ENCODE measurements at places on chromosomes 11 and 22.
A peak's percentile ranks its signal among the peaks of the same experiment; 100 is the strongest.

GRCh38 chr11:79195209-79195608 lies 245.6 kb downstream of the TENM4 start:
- no peak for DNase-seq

- DNase-seq, result no peak
These were observed 9.3 kb upstream of the WBP2NL start for GRCh38 chr22:41989246-41989645.

DNA sequence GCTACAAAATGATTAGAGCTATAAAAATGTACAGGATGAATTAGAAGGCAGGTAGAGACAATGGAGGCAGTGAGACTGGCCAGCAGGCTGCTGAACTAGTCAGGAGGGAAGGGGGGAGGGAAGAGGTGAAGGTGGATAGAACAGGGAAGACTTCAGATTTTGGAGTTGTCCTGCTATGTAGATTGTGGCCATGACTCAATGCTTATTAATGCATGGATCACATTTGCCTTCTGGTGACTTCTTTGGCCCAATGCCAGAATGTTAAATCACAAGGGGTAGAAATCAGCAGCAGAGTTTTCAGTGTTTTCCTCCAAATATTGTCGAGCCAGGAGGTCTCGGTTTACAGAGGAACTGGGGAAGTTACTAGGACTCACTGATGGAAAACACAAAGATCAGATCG lies 346.6 kb downstream of the AASDHPPT start:
- no peak for DNase-seq

DNA sequence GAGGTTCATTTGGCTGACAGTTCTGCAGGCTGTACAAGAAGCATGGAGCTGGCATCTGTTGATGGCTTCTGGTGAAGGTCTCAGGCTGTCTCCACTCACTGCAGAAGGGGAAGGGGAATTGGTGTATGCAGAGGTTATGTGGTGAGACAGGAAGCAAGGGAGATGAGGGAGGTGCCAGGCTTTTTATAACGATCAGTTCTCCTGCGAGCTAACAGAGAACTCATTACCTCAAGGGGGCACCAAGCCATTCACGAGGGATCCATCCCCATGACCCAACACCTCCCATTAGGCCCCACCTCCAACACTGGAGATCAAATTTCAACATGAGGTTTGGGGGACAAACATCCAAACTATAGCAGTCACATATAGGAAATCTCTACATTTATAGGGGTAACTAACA lies 38.7 kb upstream of the E2F8 start:
- DNase-seq, result no peak

DNA sequence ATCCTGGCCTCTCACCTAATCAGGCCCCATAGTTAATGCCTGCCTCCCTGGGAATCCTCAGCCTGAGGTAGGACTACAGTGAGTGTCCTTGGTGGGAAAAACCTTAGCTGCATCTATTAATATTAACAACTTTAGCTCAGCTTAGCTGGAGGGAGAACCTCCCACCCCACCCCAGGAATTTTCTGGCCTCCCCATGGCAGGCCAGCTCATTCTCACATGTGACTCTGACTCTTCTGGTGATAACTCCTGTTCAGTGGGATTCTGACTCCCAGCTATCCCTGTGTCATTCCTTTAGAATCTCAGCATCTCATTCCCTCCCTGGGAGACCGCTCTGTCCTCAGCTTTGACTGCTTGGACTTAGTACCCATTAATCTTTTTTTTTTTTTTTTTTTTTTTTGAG lies 14.5 kb downstream of the ART5 start:
- DNase-seq, result no peak

GRCh38 chr11:78037056-78037455 lies 14.0 kb upstream of the KCTD14 start:
- peak; percentile 51 for DNase-seq

DNA sequence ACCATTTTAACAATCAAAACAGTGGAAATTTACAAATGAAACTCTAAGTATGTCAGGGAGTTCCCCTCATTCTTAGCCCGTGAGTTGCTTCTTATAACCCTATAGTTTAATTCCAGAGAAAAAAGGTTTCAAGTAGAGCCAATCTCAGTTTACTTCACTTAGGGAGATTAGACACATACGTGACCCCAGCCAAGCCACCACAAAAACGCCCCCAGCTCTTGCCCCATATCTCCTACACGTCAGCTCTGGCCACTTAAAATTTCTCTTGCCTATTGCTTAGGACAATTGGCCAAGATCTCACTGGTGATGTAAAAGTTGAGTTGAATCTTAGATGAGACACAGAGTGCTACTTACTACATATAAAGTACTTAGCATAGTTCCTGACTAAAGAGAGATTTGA lies 166.4 kb downstream of the ETS1 start:
- no peak for DNase-seq

DNA sequence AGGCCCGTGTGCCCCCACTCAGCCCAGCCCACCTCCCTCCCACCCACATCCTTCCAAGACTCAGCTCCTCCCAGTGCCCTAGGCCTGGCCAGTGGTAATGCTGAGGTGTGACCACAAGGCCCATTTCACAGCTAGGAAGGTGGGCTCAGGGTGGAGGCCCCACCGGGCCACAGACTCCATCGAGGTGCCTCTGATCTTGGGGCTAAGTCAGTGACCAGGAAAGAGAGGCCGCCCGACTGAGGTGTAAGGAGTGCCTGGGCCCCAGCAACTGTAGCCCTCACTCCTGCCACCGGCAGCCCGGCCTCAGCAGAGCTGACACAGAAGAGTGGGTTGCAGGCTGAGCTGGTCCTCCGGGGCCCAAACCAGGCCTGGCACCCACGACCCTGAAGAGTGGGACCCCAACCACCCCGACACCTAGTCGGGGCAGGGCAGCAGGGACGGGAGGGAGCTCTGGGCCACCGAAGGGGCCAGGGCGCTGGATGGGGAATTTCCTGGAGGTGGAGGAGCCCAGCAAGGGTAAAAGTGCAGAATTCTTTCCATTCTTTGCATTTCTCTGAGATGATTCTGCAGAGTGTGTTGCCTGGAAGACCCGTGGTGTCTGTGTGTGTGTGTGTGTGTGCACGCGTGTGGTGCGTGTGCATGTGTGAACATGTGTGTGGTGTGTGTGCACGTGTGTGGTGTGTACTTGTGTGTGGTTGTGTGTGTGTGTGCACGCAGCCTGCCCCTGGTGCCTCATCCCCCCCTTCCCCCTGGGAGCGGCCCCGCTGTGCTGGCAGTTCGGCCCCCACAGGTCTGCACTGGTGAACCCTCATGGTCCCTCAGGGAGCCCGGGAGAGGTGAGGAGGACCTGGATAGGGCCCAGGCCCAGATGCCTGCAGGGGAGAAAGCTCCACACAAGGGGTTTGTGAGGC lies 8.3 kb upstream of the PIM3 start:
- DNase-seq, result no peak

GRCh38 chr11:128917144-128917724 lies 25.4 kb downstream of the TP53AIP1 start:
- DNase-seq, result no peak

DNA sequence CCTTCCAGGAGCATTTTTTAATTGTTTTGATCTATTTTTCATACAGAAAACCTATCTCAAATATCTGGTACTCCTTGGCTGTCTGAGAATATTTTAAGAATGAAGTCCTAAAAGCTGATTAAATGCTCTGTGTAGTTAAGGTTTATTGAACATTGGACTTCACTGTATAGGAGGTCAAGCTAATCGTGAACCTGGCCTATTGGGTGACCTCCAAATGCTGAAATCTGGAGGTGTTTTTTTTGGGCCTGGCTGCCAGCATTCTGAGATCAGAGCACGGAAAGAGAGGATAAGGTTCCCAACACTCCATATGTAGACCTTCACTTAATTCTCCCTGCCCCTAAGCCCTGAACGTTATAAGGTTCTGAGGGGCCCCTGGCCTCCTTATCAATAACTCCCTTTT lies 8.3 kb downstream of the IL17RA start:
- DNase-seq, result no peak

- no peak for DNase-seq
These were observed 47.8 kb downstream of the TEAD1 start for GRCh38 chr11:12721816-12722604.

DNA sequence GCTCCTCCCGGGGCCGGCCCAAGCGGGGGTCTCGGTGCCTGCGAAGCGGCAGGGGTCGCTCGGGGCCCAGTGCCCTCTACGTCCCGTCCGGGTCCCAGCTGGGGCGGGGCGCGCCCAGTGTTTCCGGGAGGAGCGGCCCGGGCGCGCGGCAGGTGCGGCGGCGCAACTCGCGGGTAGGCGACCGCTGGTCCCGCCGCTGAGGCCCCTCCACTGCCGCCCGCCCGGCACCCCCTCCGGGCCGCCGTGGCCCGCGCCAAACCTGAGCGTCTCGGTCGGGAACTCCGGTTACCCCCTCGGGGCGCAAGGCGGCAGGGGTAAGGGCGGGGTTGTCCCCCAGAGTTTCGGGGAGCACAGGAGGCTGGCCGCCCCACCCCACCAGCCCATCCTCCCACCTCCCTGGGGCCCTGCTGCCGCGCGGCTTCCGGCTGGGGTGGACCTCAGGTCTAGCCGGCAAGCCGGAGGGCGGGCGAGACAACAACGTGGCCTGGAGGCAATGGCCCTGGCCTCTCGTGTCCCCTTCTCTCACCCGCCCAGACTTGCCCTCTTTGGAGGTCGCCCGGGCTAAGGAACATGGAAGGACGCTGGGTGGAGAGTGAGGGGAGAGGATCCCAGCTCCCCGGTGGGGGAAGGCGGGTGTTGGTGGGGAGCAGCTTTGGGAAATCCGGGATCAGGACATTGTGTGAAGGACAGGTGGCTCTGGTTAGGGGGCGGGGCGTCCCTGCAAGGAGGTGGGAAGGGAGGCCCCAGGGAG lies 398 bp upstream of the CRACR2B start:
- no peak for DNase-seq

GRCh38 chr22:44012162-44012561 lies 11.9 kb upstream of the PARVB start:
- DNase-seq, result no peak

DNA sequence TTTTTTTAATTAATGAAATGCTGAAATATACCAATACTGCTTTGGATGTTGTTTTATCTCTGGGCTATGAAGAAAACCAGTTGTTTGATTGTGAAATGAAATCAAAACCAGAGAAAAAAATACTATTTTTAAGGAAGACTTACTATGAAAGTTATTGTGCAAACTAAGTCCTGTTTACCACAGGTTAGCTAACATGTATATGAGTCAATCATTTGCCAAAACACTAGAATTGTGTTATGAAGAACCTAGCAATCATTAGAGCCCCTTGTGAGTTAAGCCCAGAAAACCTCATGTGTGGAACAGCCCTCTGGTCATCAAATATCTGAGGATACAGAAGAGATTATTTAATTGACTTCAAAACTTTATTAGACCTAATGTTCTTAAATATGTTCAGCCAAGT lies 83.7 kb downstream of the FAT3 start:
- DNase-seq, result no peak

GRCh38 chr11:22461626-22462025 lies 123.4 kb downstream of the SLC17A6 start:
- DNase-seq, result no peak

GRCh38 chr22:36593215-36593614 lies 64.2 kb upstream of the EIF3D start:
- no peak for DNase-seq
